ENCODE measurements at places on chromosomes 4 and X.

GRCh38 chr4:41927796-41928499, 7.3 kb upstream of the TMEM33 start:
- DNase-seq: no peak

DNA sequence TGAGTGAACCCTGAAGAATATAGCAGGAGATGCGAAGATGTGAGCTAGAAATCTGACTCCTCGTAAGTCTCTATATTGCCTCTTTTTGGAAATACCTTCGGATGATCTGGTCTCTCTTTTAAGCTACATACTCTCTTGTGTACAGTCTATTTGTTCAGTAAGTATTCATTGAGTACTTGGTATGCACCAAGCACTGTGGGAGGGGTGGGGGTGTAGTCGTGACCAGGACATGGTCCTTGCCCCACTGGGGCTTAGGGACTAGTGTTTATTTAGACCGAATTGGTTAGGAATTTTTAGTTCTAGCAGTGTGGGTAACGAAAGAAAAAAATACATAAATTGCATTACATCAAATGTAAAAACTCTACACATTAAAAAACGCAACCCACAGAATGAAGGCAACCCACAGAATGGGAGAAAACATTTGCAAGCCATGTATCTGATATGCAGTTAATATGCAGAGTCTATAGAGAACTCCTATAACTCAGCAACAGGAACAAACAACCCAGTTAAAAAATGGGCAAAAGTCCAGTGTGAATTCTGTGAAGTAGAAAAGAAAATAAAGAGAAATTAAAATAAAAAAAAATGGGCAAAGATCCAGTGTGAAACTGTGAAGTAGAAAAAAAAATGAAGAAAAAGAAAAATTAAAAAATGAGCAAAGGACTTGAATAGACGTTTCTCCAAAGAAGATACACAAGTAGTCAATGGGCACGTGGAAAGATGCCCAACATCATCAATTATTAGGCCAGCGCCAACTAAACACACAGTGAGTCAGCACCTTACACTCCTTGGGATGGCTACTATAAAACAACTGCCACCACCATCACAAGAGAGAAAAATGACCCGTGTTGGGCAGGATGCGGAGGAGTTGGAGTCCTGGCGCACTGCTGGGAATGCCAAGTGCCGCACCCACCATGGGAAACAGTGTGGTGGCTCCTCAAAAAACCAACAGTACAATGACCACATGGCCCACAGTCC, 43.8 kb downstream of the RGS12 start:
- DNase-seq: no peak

- no peak for DNase-seq
Observed at GRCh38 chr4:53113431-53114225, 251.5 kb downstream of the RASL11B start.

GRCh38 chr4:124414276-124415040, 298.1 kb downstream of the ANKRD50 start:
- no peak for DNase-seq

- no peak for DNase-seq
Observed at GRCh38 chrX:77977095-77977494, 7.7 kb upstream of the PGAM4 start.

GRCh38 chrX:109732017-109732801, 848 bp downstream of the ACSL4 start:
- no peak for DNase-seq

- no peak for DNase-seq
Observed at GRCh38 chr4:188246488-188246887, 107.2 kb downstream of the TRIML1 start.

DNA sequence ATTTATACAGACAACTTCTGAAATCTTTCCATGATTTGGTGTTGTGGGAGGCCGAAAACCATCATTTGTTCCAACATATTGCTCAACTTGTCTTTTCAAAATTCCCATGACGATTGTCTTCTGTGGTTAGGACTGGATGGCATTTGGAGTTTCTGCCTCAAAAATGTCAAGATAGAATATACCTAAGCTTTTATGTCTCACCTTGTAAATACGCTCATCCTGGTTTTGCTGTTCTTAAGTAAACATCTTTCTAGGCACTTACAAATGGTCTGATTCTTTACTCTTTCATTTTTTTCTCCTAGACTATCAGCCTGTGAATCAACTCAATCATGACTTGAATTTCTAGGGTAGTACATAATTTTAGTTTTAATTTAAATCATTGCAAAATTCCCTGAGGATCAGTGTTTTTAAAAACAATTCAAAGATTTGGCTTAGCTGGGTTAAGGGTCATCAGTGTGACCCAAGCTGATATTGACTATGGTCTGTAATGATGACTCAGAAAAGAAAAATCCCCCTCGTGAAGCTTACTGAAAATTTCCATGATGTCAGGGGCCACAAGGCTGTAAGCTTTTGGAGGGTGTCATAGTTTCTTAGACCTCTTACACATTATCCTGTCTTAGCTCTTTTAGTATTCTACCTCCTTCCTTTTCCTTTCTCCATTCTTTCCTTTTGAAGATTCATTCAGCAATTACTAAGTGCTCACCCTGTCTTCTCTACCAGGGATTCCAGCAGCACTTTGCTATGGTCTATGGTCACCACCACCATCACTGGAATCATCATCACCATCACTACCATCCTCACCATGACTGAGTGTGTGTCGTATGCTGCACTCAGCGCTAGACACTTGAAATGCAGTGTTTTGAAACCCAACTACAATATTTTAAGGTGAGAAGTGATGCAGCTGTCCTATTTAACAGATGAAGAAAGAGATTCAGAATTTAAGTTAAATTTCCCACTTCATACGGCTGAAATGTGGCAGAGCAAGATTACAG, 124.4 kb downstream of the CPE start:
- DNase-seq: no peak

DNA sequence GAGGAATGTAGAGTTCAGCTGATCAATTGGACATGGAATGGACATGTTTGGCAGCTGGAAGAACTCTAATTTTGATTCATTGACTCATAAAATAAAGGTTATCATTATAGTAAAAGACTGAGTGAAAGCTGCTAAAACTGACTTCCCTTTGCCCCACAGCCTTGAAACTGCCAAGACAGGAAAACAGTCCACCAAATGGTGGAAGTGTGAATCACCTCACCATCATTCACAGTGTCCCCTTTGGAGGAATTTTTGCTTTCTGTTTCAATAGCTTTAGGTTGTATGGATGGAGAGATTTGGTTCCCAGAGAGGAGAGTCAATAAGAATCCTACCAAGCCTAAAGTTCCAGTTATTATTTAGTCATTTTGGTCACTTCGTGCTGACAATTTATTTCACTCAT, 20.8 kb upstream of the FREM3 start:
- DNase-seq: no peak

DNA sequence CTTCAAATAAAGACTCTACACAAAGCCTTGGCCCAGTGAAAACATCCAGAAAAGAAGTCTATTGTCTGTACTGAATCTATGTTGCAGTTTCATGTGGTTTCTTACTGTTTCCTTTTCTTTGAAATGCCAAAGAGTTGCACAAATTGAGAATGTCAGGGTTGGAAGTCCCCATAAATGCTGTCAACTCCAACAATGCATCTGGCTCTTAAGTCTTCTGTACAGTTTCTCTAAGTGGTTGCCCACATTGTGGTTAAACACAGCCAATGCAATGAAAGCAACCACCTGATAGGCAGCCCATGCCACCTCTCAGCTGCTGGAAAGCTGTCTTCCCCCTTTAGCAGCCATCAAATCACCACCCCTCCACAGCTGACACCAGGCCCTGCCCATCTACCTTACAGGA, 67.2 kb upstream of the C1GALT1C1 start:
- no peak for DNase-seq

DNA sequence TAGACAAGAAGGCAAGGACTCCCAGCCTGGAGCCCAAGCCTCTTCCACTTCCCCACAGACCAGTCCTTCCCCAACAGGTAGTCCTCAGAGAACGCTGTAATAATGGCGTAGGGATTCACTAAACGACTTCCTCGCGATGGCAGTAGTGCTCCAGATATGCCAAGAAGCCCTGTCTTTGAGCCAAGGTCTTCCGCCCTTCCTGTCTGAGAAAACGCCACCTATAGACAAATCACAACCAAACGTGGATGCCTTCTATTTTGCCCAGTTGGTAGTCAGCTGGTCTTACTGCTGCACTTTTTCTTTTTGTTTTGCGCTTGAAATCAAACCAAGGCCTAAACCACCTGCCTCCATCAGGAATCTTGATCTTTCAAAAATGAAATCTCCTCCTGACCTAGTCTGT, 203.3 kb downstream of the OR13H1 start:
- DNase-seq: no peak

GRCh38 chrX:24561121-24561520, 86.0 kb downstream of the PCYT1B start:
- DNase-seq: no peak

DNA sequence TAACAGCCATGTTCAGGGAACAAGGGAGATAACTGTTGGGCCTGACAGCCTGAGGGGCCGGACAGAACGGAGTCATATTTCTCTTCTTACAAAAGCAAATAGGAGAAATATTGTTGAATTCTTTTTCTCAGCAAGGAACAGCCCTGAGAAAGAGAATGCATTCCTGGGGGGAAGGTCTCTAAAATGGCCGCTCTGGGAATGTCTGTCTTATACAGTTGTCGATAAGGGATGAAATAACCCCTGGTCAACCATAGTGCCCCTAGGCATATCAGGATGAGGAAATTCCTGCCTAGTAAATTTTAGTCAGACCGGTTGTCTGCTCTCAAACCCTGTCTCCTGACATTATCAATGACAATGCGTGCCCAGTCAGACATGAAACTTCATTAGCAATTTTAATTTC, 1925.5 kb downstream of the PCDH7 start:
- DNase-seq: no peak

DNA sequence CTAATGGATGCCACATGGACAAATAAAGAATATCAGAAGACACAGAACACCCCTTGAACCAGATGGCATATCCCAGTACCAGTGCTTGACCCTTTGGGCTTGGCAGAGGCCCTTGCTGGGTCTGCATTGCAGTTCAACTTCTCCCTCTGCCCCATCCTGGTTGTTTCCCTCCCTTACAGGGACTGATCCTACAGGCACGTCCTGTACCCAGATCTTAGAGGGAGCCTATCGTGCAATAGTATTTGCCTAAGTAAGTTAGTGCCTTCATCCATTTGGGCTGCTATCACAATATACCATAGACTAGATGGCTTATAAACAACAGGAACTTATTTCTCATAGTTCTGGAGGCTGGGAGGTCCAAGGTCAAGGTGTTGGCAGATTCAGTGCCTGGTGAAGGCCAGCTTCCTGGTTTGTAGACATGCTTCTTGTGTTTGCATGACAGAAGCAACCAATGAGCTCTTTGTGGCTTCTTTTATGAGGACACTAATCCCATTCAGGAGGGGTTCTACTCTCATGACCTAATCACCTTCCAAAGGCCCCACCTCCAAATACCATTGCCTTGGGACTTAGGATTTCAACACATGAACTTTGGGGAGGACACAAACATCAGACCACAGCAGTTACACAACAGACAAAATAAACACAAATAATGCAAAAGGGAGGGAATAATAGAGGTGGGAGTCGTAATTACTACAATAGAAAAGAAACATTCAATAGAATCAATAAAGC, 146.5 kb upstream of the MSX1 start:
- DNase-seq: no peak

DNA sequence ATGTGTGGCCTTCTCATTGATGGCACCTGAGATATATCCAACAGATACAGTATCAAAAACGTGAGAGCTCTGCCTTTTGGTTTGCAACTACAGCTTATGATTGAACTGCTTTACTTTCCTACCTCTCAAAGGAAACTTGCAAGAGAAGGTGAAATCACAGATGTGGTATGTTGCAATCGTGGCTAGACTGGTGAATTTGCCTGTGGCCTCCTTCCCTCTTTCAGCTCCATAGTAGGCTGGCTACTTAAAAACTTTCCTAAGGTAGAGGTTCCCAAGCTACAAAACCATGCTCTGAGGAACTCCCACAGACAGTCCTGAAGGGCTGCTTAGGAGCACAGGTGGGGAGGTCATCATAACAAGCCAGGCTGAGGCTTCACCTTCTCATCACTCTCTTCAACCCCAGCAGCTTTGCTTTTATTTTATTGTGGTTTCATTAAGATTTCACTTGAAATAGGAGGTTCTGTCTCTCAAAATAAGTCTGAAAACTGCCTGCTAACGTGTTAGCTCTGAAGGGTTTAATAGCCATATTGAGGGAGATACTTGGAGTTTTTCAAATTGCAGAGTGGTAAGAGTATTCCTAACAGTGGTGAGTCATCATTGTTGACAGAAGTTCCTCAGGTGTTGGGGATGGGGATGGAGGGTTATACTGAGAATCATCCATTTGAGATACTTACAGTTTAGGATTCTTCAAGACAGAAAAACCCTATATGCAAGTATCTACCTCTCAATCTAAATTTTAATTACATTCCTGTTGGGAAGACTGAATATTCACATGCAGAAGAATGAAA, 93.5 kb upstream of the UCP1 start:
- no peak for DNase-seq

GRCh38 chr4:187666697-187667494, 328.7 kb upstream of the ZFP42 start:
- DNase-seq: no peak

DNA sequence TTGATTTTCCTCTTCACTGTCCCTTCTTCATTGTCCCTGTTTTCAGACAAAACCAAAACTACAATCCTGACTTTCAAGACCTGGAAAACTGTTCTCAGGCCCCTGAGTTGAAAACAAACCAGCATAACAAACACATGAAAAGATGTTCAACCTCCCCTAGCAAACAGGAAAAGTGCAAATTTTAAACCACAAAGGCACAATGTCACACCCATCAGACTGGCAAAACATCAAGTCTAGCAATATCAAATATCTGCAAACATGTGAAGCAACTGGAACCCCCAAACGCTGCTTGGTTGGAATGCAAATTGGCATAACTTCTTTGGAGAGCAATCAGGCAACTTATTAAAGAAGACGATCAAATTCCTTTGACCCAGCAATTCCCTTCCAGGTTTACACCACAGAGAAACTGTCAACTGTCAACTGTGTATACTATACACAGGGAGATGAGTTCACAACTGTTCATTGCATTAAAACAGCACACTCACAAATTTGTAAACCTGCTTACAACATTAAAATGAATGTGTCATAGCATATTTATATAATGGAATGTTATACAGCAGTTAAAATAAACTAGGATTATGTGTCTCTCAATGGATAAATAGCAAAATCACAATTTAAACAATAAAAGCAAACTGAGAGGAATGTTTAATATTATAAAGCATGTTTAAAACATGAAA, 7.0 kb downstream of the USP46 start:
- no peak for DNase-seq

- no peak for DNase-seq
Observed at GRCh38 chr4:187485676-187486075, 509.9 kb upstream of the ZFP42 start.

DNA sequence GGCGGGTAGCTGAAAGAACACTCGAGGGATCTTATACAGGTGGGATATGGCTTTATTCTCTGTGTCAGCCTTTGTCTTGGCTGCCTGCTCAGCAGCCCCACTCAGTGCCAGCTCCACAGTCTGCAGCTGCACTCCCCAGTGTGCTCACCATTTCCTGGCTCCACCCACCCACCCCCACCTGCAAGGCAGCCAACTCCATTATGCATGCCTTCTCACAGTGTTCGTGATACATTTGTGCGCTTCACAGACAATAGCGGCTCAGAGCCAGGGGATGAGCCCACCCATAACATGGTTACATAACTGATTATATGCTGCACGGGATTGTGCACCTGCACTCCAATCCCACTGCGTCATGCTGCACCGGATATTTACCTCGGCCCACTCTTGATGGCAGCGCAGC, 8.8 kb upstream of the TMEM128 start:
- no peak for DNase-seq

GRCh38 chrX:135273162-135273561, 21.3 kb downstream of the ETDA start:
- no peak for DNase-seq

- DNase-seq: no peak
Observed at GRCh38 chr4:186502231-186502630, 53.1 kb downstream of the MTNR1A start.

GRCh38 chrX:118254611-118255010, 91.3 kb upstream of the WDR44 start:
- no peak for DNase-seq

Data from AG04449 (cell line).